ENCODE measurements at places on chromosomes 13 and 19.
A peak's percentile ranks its signal among the peaks of the same experiment; 100 is the strongest.

DNA sequence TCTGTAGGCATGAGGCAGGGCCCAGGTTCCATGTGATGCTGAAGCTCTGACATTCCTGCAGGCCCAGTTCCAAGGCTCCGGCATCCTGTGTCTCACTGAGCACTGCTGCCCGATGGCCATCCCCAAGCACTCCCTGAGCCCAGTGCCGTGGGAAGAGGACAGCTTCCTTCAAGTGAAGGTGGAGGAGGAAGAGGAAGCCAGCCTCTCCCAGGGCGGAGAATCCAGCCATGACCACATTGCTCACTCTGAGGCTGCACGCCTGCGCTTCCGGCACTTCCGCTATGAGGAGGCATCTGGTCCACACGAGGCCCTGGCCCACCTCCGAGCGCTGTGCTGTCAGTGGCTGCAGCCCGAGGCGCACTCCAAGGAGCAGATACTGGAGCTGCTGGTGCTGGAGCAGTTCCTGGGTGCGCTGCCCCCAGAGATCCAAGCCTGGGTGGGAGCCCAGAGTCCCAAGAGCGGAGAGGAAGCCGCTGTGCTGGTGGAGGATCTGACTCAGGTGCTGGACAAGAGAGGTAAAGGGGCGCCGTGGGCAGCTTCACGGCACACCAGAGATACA lies 8.0 kb downstream of the ZSCAN22 start:
- no peak for DNase-seq

DNA sequence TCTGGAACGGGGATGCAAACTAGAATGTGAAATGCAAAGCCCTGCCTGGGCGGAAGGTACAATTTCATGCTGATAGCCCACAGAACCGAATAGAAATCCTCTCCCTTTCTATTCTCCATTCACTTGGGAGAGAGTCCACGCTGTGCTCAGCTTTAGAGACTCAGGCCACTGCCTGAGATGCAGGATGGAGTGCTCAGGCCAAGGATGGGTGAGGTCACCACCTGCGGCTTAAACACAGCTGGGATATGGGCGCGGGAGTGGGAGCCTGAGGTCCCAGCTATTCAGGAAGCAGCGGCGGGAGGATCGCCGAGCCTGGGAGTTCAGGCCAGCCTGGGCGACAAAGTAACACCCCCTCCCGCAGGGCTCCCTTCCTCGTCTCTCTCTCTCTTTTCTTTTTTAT lies 446 bp upstream of the ZNF83 start:
- no peak for DNase-seq

- DNase-seq, result no peak
These were observed 29.5 kb upstream of the KBTBD6 start for GRCh38 chr13:41162151-41162550.

DNA sequence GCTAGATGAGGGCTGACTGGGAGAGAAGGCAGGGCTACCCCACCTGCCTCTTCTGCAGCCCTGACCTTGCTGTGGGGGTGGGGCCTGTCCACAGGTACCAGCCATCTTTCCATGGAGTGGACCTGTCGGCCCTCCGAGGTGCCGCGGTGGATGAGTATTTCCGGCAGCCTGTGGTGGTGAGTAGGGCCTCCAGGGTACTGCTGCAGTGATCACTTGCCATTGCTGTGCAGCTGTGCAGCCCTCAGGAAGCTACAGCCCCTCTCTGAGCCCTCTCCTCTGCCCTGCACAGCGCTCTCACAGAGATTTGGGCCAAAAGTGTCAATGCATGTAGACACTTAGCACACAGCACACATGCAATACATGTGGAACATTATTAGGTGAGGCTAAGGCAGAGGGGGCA lies 11.8 kb downstream of the YIPF2 start:
- no peak for DNase-seq

GRCh38 chr13:104181526-104182231 lies 1115.5 kb upstream of the SLC10A2 start:
- DNase-seq, result no peak

GRCh38 chr13:95858286-95859075 lies 181.5 kb downstream of the DNAJC3 start:
- DNase-seq, result no peak

DNA sequence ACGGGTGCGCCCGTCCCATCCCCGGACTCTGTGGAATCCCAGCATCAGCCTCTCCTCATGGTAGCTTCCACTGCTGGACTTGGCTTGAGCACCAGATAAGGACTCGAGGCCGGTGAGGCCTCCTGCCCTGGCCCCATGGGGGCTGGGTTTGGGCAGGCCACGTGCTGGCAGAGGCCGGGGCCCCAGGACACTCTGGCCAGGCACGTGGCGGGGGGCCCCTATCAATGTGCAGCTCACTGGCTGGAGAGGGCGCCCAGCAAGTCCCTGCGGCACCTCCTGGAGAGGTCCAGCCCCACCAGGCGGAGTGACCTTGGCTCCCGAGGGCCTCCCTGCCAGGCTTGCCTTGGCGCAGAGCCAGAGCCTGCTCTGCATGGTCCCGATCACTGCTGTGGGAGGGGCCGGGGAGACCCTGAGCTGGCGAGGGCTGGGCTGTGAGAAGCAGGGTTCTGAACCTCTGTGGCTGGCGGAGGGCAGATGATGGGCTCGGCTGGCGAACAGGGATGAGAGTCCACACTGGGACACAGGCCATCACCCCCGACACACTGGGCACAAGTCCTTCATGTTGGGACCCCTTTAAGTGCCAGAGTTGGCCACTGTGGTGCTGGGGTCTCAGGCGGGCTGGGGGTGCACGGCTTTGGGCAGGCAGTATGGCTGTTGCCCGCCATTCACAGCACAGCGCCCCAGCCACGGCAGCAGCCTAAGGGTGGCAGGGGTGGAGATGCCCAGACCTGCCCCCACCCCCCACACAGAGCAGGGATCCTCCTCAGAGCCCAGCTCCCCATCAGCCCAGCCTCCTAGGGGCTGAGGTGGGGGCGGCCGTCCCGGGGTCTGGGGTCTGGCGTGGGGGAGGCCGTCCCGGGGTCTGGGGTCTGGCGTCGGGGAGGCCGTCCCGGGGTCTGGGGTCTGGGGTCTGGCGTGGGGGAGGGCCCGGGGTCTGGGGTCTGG lies 19.1 kb downstream of the CEBPG start:
- DNase-seq, result peak; percentile 7

DNA sequence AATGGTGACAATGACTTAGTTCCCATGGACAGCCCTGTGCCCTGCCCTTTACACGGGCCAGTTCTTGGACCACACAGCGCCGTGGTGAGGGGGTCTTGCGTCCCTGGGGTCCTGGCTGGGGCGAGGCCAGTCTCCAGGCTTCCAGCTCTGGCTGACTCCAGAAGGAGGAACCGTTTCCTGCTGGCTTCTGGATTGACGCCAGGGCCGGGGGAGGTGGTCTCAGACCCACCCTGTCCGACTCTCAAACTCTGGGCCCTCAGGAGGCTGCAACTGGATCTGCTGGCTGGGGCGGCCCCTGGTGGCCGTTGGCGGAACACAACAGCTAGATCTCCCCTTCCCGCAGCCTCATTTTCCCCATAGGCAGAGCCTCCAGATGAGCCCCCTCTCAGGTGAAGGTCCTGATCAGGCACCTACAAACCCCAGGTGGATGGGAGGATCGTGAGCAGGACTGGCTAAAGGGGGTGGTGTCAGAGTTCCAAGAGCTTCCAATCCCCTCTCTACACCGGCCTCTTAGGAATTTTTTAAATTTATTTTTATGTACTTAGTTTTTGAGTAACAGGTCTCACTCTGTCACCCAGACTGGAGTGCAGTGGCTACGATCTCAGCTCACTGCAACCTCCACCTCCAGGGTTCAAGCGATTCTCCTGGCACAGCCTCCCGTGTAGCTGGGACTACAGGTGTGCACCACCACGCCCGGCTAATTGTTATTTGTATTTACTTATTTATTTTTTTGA lies 8.0 kb downstream of the CCDC194 start:
- peak; percentile 46 for DNase-seq

- DNase-seq, result peak; percentile 63
These were observed 2.9 kb downstream of the CILP2 start for GRCh38 chr19:19540715-19541515.

DNA sequence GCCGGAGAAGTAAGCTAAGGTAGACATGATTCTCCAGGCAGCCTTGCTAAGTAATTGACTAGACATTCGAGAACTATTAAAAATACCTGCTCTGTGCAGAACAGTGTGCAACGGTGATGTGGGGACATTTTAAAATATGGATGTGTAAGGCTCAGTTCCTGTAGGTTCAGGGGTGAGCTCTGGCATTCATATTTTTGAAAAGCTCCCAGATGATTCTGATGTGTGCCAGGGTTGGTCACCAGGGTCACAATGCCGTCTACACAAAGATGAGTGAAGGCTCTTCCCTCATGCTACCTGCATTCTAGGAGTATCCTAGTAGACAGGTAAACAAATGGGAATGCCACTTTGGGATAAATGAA lies 702 bp upstream of the EPSTI1 start:
- no peak for DNase-seq

DNA sequence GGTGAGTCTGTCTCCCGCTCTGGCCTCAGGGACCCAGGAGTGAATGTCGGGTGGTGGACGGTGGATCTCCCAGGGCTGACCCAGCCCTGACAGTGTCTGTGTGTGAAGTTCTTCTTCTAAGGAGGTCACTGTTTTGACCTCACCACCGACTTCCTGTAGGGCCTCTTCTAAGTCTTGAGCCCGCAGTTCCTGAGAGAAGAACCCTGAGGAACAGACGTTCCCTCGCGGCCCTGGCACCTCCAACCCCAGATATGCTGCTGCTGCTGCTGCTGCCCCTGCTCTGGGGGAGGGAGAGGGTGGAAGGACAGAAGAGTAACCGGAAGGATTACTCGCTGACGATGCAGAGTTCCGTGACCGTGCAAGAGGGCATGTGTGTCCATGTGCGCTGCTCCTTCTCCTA lies at the start of gene SIGLEC7:
Gene SIGLEC7, plus strand, starts transcription at position 183 of the 400 bp plus-strand sequence. Its CDS starts 69 bp downstream, at position 252.
- no peak for DNase-seq

DNA sequence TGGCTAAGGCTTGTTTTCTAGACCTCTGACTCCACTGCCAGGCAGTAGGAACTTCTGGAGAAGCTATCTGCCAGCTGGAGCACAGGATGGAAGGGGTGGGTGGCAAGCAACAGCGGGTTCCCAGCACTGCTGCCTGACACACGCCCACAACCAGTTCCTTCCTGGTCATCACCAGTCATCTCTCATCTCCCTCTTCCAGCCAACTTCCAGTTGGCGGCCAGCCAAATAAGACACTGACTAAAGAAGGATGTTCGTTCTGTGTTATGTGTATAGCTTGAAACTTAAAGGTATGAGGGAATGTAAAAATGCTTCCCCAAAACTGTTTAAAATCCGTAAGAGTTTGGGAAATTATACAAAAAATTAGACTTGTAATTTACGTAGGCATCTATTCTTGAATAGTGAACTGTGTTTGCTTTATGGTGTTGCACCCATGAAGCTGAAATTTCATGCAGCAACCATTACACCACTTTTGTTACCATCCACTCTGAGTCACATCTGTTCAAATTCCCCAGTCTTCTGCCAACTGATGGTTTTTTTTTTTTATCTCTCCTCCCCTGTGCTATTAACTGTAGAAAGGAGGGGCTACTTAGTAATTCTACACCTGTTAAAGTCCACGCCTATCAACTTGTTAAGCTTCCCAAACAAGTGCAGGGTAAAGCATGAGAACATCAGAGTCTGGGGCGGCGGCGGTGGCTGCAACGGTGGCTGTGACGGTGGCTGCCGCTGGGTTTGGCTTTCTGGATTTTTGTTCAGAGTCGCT lies 86.2 kb upstream of the FRY start:
- DNase-seq, result no peak

GRCh38 chr19:2865334-2866100 lies 1.6 kb upstream of the ZNF556 start:
- DNase-seq, result no peak
